Skeletal muscle cell (primary cell): ENCODE measurements at places on chromosomes 1 and 21.

GRCh38 chr1:94239796-94240195 lies 2.4 kb upstream of the ARHGAP29 start:
- no peak for DNase-seq

GRCh38 chr1:240612811-240613210 lies 856 bp upstream of the GREM2 start:
- no peak for DNase-seq

DNA sequence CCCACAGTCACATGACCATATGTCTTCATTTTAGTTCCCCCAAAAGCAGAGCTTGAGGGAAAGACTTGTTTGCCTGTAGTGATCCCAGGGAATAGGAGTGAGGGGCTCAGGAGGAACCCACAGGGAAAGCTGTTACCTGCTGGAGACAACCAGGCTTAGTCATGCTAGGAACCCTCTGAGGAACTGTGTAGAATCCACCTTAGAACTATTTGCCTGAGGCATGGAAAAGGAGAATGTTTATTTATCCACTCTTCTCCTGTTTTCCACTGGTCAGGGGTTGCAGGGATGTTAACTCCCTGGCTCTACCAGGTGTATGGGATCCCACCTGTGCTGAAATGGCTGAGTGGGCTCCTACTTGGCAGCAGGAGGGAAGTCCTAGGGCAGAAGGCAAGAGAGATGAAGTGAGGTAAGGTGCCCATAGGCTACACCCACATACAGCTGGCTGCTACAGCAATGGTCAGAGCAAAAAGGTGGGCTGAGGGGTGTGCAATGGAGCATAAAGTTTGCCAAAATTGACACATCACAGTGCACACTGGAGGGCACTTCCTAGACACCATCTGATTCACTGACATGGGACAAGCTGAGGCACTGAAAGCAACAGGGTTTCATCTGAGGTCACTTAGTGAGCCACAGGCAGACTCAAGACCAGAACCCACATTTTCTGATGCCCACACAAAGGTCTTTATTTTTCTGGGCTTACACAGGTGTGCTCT lies 29.7 kb upstream of the CYP4B1 start:
- DNase-seq: no peak

DNA sequence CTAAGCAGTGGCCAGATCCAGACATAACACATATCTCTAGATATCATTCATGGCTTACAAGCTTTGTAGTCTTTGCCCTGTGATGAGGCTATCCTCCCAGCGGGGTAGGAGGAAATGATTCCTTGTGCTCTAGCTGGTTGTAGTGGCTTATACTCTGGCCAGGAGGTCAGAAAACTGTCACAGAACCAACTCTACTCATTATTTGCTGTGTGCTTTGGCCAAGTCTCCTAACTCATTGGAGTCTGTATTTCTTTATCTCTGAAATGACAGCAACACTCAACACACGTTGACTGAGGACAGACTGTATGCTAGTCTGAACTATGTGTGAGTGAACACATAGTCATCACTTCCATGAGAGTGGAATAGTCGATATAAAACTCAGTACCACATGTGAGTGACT lies 116.7 kb upstream of the F3 start:
- DNase-seq: no peak

DNA sequence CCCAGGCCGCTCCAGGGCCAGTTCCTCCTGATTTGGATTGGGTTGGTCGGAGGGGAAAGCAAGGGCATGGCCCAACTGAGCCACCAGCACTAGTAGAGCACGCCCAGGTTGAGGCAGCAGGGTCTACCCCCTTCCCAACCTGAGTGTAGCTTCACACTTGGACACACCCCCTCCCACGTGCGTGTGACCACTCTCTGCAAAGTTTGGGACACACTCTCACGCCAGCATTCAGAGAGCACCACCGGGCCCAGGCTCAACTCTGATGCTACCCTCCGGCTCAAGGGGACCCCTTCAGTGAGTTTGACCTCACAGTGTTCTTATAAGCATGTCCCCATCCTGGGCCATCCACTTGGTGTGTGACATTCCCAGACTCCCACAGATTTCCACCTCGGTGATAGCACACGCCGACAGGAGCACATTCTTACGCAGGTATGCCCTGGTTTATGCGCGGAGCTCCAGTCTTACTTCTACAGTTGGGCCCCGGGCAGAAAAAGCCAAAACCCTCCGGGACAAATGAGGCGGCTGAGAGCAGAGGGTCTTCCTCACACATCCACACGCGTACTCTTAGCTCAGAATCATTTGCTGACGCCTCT lies 3.0 kb upstream of the DMRTA2 start:
- no peak for DNase-seq
